NCI-H510A treated with DMSO at 0.1 percent for 48 hours (cell line): ENCODE measurements at places on chromosomes 4 and X.

- DNase-seq = no peak
Observed at GRCh38 chrX:1099146-1099770, 113.2 kb downstream of the CRLF2 start.

DNA sequence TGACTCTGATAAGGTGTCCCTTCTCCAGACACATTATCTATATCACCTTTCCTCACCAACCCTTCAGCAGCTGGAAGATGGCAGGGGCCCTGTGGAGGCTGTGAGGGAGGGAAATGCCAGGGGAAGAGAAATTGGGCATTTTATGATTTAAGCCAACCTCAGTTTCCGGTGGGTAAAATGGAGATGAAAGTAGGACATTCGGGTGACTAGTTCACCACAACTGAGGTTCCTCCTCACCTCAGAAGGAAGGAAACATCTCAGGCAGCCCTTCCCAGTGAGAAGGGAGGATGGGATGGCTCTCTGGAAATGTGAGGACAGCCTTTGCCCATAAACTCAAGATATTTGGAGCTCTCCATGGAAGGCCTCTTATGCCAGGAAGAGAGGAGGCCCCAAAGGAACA, 251.5 kb downstream of the MID1IP1 start:
- no peak for DNase-seq

GRCh38 chrX:42946544-42947194, 168.7 kb upstream of the PPP1R2C start:
- no peak for DNase-seq

- no peak for DNase-seq
Observed at GRCh38 chr4:129353490-129353889, 257.5 kb downstream of the C4orf33 start.

DNA sequence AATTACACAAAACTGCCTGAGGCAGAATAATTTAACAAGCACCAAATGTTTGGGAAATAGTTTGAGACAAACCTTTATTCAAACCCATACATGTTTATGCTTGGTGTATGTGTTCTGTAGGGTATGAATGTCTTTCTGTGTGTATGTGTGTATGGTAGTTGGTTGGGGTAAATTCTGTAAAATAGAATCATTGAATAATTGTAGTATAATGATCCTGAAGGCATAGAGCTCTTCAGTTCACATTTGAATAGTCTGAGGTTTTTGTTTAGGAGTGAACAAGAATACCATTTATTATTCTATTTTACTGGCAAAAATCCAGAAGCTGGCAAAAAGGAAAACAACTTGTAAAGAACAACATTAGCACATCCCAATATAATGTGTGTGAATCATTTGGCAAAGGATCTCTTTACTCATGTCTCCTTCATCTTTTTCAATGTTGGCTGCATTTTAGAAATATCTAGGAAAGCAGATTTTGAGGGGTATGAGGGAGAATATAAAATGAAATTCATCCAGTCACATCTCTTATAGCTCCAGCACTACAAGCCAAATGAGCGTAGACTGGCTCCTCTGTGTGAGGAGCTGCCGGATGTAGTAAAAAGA, 360.0 kb downstream of the CHIC1 start:
- DNase-seq = no peak
